ENCODE measurements at places on chromosomes 13 and 19.
A peak's percentile ranks its signal among the peaks of the same experiment; 100 is the strongest.

DNA sequence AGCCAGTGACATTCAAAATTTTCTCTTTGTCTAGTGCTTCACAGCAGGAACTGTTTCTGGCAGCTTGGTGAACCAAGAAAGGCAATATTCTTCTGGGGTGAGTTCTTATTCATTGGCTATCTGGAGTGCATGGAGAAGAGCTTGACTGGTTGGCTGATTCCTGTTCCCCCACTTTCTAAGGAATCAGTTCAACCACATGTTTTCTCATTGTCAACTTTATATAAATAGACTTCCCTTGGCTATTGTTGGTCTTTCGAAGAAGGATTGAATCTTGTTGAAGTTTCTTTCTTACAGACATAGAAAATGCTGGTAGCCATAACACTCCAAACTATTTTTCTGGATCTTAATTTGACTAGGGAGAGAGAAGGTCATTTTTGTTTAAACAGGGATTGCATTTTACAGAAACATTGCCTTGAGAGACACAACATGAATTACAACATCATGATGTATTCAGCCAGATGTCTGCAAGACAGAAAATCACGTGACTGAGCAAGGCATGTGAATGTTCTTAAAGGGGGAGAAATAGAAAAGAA is 85.2 kb downstream of the EDNRB start:
- DNase-seq: no peak

GRCh38 chr13:26010487-26011207 is 41.2 kb downstream of the SHISA2 start:
- DNase-seq: no peak

DNA sequence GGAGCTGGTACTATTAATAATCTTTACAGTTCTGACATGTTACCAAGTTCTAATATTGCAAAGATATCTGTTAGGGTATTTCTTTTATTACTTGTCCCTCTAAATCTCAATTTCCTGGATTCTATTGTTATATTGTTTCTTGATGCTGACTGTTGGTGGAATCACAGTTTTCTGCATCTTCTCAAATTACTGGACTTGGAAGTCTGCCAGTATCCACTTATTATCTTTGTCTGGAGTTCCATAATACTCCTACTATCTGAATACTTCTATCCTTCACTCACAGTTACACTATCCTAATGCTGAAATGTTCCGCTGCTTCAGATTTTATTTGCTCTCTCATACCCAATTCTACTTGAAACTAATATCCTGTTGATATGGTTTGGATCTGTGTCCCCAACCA is 1985.7 kb upstream of the PRR20A start:
- no peak for DNase-seq

DNA sequence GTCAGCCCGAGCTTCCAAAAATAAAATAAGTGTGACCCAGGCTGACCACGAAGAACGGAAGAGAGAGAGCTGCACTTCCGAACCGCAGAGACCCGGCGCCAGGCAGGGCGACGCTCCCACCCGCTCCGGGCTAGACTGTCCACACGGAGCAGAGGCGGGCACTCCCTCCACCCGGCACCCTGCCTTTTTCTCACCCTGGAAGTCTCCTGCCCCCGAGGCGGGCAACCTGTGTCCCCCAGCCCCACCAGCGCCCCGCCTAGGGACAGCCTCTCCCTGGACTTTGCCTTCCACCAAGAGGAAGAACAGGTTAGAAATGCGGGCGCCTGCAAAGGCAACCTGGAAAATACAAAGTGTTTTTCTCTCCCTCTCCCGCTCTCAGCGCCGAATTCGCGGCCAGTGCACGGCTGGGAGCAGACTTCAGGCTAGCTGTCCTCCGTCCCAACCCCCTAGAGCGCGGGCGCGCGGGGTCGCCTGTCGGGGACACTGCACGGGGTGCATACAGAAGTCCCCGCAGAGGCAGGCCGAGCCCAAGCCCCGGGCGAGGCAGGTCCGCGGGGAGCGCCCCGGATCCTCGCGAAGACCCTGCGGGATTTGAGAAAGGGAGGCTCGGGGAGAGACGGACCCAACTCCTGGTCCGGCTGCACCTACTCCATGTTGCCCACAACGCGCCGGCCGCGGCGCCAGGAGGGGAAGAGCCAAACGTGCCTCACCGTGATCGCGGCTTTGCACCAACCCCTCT is 845 bp downstream of the SPRY2 start:
- DNase-seq: peak; percentile 47

- DNase-seq: no peak
Measured at GRCh38 chr13:106351251-106351650, 184.2 kb downstream of the EFNB2 start.

GRCh38 chr13:77863144-77863543 is 55.5 kb downstream of the EDNRB start:
- no peak for DNase-seq

- no peak for DNase-seq
Measured at GRCh38 chr19:5165697-5166019, 175.0 kb downstream of the PTPRS start.

GRCh38 chr13:21595546-21595822 is 8.5 kb downstream of the MICU2 start:
- DNase-seq: no peak

DNA sequence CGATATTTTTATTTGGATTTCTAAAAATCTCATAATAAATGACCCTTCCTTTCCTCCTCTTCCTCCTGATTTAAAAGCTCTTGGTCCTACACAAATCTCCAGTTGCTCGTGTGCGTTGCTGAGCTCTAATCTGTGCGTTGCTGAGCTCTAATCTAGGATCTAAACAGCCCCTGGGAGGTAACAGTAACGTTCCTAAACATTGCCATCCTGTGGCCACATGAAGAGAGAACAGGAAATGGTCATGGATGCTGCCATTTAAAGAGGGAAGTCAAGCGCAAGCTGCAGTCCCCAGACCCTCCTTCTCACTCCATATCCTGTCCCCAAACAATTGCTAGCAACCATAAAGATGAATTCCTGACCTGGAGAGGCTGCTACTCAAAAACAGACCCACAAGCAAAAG is 170.8 kb downstream of the NUFIP1 start:
- DNase-seq: no peak

DNA sequence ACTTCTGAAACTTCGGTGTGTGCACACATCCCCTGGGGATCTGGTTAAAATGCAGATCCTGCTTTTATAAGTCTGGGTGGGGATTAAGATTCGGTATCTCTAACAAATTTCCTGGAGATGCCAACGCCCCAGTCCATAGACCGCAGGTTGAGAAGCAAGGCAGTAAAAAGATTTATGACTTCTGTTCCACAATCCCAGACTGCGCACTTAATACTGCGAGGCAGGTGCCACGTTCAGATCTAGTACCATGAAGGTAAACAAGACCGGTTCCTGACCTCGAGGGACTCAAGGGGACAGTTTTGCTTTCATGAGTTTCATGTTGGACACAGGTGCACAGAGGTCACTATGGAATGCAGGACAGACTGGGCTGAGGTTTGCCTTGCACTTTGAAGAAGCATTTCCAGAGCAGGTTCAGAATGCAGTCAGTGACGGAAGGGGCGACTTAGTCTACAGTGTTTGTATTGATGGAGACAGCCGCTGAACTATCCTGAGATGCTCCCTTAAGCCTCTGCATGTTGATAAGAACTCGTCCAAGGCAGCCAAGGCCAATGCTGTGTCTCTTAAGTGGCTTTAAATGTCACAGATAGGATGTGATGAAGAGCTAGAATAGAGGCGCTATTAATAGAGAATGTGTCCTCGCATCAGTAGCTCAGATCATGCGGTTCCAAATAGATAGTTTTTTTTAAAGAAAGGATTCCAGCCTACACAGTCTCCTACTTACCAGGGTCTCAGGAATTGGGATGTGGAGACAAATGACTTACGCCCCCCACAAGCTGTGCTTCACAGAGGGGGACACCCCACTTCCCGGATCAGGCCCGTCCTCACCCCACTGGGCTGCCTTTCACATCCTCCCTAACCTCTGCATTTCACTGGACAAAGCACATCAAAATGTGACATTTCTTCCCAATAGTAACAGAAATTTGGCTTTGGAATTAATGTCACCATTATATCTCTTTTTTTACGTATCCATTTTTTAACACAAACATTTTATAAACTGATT is 97.1 kb upstream of the IRS2 start:
- DNase-seq: no peak

GRCh38 chr13:20136781-20137703 is 23.8 kb downstream of the GJA3 start:
- DNase-seq: peak; percentile 73

DNA sequence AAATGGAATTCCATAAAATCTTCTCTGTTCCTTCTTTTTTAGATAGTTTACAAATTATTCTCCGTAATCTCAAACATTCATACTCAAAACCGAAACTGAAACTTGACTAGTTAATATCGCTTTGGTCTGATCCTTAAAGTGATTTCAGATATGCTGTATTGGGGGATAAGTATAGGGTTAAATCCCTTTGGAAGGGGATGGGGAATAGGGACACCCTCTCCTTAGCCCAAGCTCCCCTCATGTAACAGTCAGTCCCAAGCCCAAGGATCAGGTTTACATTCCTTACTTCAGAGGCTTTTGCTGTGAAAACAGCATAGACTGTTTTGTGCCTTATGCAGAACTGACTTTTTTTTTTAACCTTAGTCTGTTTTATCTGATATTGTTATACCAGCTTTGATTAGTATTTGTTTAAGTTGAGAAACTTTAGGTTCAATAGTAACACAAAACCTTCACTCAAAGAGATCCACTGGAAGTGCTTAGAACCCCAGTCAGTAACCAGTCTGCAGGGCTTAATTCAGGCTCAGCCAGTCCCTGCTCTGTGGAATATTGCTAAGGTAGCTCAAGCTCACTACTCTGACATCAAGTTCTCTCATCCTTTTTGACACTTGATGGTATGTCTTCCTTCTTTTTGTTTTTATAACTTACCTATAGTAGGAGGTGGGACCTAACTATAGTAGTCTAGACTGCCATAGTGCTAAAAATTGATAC is 10.5 kb downstream of the CDADC1 start:
- DNase-seq: no peak

All from GM13976 (cell line).